Stromal cell of bone marrow (primary cell): ENCODE measurements at places on chromosomes 6 and 20.

DNA sequence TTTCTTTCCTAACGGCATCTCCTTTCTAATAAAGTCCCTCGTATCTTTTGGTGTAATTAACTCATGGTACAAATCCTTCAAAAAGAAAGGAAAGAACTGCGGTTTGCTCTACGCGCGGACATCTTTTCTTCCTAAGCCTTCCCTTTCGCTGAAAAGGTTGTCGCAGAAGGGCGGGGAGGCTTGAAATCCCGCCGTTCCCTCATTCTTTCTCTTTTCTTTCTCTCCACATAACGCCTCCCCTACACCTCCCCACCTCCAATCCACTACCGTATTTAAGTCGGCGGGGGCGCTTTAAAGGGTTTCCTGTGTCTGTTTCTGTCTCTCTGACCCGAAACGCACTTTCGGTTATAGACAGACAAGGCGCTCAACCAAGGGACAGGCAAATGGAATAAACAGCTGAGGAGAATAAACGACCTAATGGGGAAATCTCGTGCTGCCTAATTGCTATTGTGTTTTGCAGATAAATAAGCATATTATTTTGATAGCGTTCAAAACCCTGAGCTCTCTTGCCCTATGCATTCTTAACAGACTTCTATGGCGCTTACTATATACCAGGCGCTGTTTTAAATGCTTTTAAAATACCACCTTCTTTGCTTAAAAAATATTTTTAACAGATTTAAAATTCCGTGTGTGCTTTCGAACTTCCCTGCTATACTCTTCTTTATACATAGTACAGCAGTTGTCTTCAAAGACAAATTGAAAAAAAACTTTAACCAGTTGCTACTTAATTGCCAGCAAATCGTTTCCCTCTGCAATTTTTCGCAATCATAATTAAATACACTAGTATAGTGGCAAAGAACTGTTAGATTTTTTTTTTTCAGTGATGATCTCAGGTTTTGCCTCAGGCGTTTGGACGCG, 2.5 kb upstream of the HEY2 start:
- DNase-seq = no peak

- no peak for DNase-seq
Observed at GRCh38 chr20:44004306-44004915, 89.8 kb downstream of the TOX2 start.

GRCh38 chr6:45654673-45655072, 276.9 kb upstream of the SUPT3H start:
- DNase-seq = no peak

- DNase-seq = no peak
Observed at GRCh38 chr6:119334535-119335264, 14.9 kb downstream of the MAN1A1 start.

- no peak for DNase-seq
Observed at GRCh38 chr6:104986625-104987024, 29.7 kb downstream of the LIN28B start.

- DNase-seq = no peak
Observed at GRCh38 chr6:129748212-129748900, 38.4 kb upstream of the ARHGAP18 start.

GRCh38 chr20:37699202-37699601, 5.4 kb downstream of the CTNNBL1 start:
- no peak for DNase-seq
